ENCODE measurements at places on chromosomes 13 and 19. TPM values are rescaled to one million over a fixed set of nuclear protein-coding genes. Genes with fewer than 3 reads are reported as not detected.
A peak's percentile ranks its signal among the peaks of the same experiment; 100 is the strongest.

DNA sequence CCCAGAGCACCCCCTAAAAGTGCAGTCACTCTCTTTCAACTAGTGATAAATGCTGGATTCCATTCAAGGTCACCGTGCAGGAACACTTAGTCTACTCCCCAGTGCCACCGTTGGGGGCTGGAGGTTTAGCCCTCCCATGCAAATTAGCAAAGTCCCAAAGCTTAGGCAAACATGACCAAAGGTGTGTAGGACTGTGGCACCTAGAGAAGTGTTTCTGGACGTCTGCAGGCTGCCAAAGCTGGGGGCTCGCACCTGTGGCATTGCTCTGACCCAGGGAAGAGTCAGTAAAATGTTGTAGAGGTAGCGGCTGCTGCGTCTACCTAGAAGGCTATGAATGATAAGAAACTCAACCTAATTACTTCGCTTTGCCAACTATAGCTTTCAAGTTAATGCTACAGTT lies 13.9 kb downstream of the COL4A1 start:
- no peak for DNase-seq

DNA sequence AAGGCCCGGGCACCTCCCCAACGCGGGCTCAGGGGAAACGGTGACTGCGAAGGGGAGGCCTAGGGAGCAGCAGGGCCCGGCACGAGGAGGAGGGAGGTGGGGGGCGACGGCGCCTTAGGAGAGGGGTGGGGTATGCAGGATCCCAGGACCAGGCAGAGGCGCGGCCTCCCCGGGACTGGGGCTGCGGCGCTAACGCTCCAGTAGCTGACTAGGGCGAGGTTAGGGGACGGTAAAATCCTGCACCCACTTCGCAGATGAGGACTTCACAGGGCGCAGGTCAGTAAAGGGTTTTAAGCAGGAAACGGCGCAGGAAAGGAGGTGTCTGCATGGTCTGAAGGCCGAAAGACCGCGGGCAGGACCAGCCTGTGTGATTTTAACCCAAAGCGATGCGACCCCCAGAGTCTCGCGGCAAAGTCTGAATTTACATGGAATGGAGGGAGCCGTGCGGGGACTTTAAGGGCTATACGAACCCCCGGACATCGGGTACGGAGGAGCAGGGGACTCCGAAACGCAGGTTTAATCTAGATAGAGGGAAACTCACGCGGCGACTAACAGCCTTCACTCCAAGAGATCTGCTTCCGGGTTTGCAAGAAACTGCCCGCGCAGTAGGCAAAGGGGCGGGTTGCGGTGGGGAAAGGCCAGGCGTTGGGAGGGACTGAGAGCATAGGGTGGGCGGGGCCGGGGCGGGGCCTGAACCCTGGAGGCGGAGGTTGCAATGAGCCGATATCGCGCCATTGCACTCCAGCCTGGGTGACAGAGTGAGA lies at the start of gene ZNF665:
TSS of gene ZNF665 (minus strand) at position 588 of the 764 bp plus-strand sequence. CDS start 10,460 bp downstream, outside the sequence.
- DNase-seq, result peak; percentile 92

DNA sequence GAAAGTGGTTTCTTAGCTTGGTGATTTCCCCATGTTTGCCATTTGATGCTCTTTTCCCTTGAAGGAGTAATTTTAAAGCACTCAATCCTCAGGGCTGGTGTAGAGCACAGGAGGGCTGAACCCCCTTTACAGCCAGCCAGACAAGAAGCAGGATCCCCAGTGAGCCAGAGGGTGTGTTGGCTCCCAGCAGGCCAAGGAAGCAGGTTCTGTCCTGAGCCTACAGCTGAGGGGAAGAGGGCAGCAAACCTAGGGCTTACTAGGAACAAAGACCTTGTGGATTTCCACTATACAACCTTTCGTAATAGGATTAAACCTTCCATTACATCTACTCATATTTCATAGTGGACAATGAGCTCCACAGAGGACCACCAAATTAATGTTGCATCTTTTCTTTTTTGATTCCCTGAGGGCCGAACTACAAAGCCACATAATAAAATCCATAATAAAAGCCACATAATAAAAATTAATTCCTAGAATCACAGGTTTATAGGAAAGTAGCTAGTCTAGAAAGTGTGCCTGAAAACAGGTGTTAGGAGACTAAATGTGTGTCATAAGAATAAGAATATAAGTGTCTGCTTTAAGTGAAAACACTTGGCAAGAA lies 300.2 kb downstream of the DCLK1 start:
- DNase-seq, result no peak

- DNase-seq, result no peak
Observed at GRCh38 chr19:5600797-5601196, 21.8 kb downstream of the SAFB2 start.

- no peak for DNase-seq
Observed at GRCh38 chr13:45447050-45447661, 17.6 kb upstream of the COG3 start.

- DNase-seq, result no peak
Observed at GRCh38 chr19:30165228-30165813, 206.9 kb upstream of the ZNF536 start.

DNA sequence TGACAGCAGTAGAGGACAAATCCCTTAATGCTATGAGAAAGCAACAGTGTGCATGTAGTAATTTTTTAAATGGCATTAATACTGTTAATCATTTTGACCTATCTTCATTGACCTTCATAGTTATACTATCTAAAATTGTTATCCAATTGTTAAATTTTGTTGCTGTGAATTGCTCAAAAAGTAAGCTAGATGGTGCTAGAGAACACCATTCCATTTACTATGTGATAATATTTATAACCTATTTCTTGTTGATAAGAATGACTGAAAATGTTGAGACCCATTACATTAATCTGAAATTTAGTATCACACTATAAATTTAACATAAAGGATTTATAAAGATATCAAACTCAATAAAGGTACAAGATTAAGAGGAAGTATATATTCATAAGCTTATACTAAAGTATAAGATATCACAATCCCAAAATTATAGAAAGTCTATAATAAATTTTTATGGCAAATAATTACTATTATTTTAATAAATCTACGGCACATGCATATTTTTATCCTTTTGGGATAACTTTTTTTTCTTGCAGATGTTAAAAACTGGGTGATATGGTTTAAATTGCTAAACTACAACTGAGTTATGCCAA lies 1573.3 kb downstream of the PCDH9 start:
- no peak for DNase-seq

- DNase-seq, result no peak
Observed at GRCh38 chr19:22526661-22527272, 104.6 kb upstream of the ZNF98 start.

The OVOL3 gene
- not detected for total RNA-seq

The SNRNP70 gene
- 163 TPM for total RNA-seq

The KCNN4 gene
- 73.7 TPM for total RNA-seq

The PDE4C gene
- 0.10 TPM for total RNA-seq
